Activated naive CD4-positive, alpha-beta T cell treated with anti-CD3 and anti-CD28 coated beads for 36 hours (primary cell): ENCODE measurements at places on chromosomes 16 and 17. TPM values are rescaled to one million over a fixed set of nuclear protein-coding genes. Genes with fewer than 3 reads are reported as not detected.

DNA sequence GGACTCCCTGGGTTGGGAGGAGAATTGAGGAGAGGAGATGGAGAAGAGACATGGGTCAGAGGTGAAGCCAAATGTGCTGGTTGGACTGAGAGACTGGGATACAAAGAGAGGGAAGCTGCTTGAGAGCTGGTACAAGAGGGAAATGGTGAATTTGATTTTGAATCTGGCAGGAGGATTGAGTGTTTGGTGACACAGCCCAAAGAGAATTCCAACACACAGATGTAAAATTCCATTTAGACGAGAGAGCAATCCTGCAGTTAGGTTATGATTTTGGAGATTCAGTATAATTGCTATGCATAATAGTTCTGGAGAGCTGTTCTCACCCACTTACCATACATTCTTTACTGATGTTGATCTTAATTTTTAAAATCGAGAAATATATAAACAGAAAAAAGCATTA lies 57.7 kb downstream of the HSD17B2 start:
- no peak overlapping the region for H3K4me3 ChIP-seq
- peaks cover 4% of the 10 kb centered on the region for H3K27me3 ChIP-seq
- H3K27ac ChIP-seq = no peak overlapping the region
- DNase-seq = no peak
- H3K4me1 ChIP-seq = peaks cover 3% of the 10 kb centered on the region
- H3K36me3 ChIP-seq = no peaks in the 10 kb centered on the region

GRCh38 chr17:59530531-59530930 lies 34.9 kb upstream of the DHX40 start:
- peaks cover 3% of the 10 kb centered on the region for H3K27me3 ChIP-seq
- no peak overlapping the region for H3K27ac ChIP-seq
- no peak overlapping the region for H3K4me3 ChIP-seq

- peaks cover 5% of the 10 kb centered on the region for H3K36me3 ChIP-seq
- H3K27me3 ChIP-seq = no peaks in the 10 kb centered on the region
- H3K27ac ChIP-seq = peak overlapping the region; percentile 68
- peaks cover 18% of the 10 kb centered on the region for H3K4me1 ChIP-seq
- H3K4me3 ChIP-seq = peak overlapping the region; percentile 76
Measured at GRCh38 chr16:30561089-30561816, 3.1 kb upstream of the ZNF764 start.

GRCh38 chr17:74779948-74780400 lies 3.8 kb upstream of the NAT9 start:
- H3K4me1 ChIP-seq = peaks cover 68% of the 10 kb centered on the region
- peak; percentile 84 for DNase-seq
- no peaks in the 10 kb centered on the region for H3K27me3 ChIP-seq
- peaks cover 9% of the 10 kb centered on the region for H3K36me3 ChIP-seq

- H3K4me3 ChIP-seq = no peak overlapping the region
- no peak overlapping the region for H3K27ac ChIP-seq
- H3K27me3 ChIP-seq = no peaks in the 10 kb centered on the region
- H3K4me1 ChIP-seq = no peaks in the 10 kb centered on the region
- no peaks in the 10 kb centered on the region for H3K36me3 ChIP-seq
Measured at GRCh38 chr17:18119166-18119745, 10.7 kb downstream of the MYO15A start.

DNA sequence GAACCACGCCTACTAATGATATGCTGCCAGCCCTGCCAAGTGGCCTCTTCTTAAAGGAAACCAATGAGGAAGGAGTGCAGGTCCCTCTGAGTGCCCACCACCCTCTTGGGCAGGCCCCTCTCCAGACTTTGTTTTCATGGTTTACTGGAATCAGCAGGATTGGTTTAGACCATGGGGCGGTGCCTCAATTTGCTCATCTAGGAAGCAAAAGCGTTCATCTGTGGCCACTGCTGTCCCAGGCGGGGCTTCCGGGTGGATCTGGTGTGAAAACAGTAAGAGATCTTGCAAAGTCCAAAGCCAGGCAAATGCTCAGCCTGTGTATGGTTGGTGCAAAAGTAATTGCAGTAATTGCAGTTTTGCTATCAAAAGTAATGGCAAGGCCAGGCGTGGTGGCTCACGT lies 71.3 kb downstream of the AMFR start:
- no peaks in the 10 kb centered on the region for H3K36me3 ChIP-seq
- H3K27ac ChIP-seq = no peak overlapping the region
- H3K4me3 ChIP-seq = no peak overlapping the region
- H3K27me3 ChIP-seq = no peaks in the 10 kb centered on the region
- H3K4me1 ChIP-seq = peaks cover 21% of the 10 kb centered on the region
- peak; percentile 1 for DNase-seq

The KCTD19 gene
- total RNA-seq = 1.0 TPM

- H3K27ac ChIP-seq = no peak overlapping the region
- DNase-seq = no peak
- H3K27me3 ChIP-seq = no peaks in the 10 kb centered on the region
- H3K4me3 ChIP-seq = no peak overlapping the region
- no peaks in the 10 kb centered on the region for H3K4me1 ChIP-seq
Measured at GRCh38 chr17:81840826-81841778, 6.3 kb upstream of the PPP1R27 start.

DNA sequence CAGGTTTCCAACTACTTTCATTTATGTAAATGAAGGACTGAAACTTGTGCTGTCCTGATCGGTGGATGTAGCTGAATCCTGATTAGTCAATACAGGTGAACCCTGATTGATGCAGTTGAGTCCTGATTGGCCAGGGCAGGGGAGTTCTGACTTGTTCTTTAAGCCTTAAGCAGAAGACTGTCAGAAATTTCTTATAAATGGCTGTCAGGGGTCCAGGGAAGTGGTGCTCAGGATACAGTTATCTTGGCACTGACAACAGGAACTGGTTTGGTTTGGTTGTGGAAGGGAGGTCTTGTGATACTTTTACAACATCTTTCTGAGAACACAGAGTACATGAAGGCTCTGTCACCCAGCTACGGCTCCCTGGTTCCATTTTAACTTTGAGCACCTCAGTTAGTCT lies 132.1 kb downstream of the KCNJ12 start:
- peaks cover 27% of the 10 kb centered on the region for H3K27me3 ChIP-seq
- DNase-seq = no peak
- no peaks in the 10 kb centered on the region for H3K36me3 ChIP-seq
- H3K27ac ChIP-seq = no peak overlapping the region
- H3K4me1 ChIP-seq = peaks cover 9% of the 10 kb centered on the region

DNA sequence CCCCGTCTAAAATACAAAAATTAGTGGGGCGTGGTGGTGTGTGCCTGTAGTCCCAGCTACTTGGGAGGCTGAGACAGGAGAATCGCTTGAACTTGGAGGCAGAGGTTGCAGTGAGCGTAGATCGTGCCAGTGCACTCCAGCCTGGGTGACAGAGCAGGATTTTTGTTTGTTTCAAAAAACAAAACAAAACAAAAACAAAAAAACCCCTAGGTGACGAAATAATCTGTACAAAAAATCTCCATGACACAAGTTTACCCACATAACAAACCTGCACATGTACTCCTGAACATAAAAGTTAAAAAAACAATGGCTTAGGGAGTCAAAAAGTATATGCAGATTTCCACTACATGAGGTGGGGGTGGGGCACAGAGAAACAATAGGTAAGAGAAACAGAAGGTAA lies 140.5 kb upstream of the ASIC2 start:
- H3K4me1 ChIP-seq = no peaks in the 10 kb centered on the region
- no peak overlapping the region for H3K27ac ChIP-seq
- H3K27me3 ChIP-seq = no peaks in the 10 kb centered on the region
- no peak overlapping the region for H3K4me3 ChIP-seq
- H3K36me3 ChIP-seq = no peaks in the 10 kb centered on the region

GRCh38 chr16:77336637-77337036 lies 98.2 kb downstream of the ADAMTS18 start:
- no peaks in the 10 kb centered on the region for H3K36me3 ChIP-seq
- H3K4me3 ChIP-seq = no peak overlapping the region
- DNase-seq = no peak
- no peaks in the 10 kb centered on the region for H3K4me1 ChIP-seq

GRCh38 chr17:48198950-48199541 lies 91.5 kb downstream of the SNX11 start:
- H3K4me3 ChIP-seq = no peak overlapping the region
- peaks cover 6% of the 10 kb centered on the region for H3K36me3 ChIP-seq
- H3K27me3 ChIP-seq = no peaks in the 10 kb centered on the region
- H3K27ac ChIP-seq = no peak overlapping the region

GRCh38 chr17:31841850-31842194 lies 17.2 kb downstream of the COPRS start:
- H3K36me3 ChIP-seq = no peaks in the 10 kb centered on the region
- no peaks in the 10 kb centered on the region for H3K4me1 ChIP-seq
- H3K27me3 ChIP-seq = no peaks in the 10 kb centered on the region
- no peak for DNase-seq

DNA sequence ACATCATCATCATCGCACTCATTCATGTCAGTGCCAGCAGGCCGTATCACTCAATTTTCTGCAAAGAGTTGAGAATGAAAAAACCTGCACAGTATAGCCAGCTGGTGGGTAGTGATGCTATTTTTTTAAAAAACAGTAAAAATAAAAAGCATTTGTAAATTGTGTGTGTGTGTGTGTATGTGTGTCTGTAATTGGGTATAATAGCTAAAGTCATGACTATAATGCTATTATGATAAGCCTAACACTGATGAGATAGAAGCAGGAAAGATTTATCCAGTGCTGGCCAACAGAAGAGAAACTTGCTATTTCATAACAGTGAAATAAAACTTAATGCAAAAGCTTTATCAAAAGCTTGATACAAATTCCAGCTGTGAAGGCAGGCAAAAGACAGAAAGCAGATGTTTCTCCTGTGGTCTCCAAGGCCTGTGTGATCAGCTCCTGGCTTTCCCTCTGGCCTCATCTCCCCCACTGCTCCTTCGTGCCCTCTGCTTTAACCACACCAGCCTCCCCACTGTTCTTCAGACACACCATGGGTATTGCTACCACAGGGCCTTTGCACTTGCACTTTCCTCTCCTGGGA lies 206.2 kb upstream of the IRX5 start:
- no peak overlapping the region for H3K4me3 ChIP-seq
- peaks cover 2% of the 10 kb centered on the region for H3K27me3 ChIP-seq
- DNase-seq = no peak
- H3K36me3 ChIP-seq = no peaks in the 10 kb centered on the region

GRCh38 chr17:78137392-78138203 lies 7.0 kb downstream of the TMC8 start:
- peaks cover 47% of the 10 kb centered on the region for H3K36me3 ChIP-seq
- H3K27ac ChIP-seq = no peak overlapping the region
- DNase-seq = peak; percentile 73
- H3K27me3 ChIP-seq = no peaks in the 10 kb centered on the region

The SLC6A2 gene
- total RNA-seq = not detected

DNA sequence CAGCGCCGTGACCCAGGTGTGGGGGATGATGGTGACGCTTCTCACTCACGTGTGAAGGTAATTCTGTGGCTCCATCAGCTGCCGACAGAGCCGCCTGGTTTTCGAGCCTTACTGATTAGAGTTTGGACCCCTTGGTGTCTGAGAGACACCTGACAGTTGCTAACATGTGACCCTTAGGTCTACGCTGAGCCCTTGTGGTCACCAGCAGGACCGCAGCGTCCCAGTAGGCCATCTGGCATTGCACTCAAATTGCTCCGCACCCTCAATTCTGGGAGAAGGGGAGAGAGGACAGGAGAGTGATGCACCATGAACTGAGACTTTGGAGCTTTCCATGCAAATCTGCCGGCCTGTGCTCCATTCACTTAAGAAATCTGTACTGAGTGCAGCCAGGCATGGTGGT lies 2.5 kb downstream of the FLYWCH1 start:
- peaks cover 25% of the 10 kb centered on the region for H3K4me1 ChIP-seq
- H3K27me3 ChIP-seq = no peaks in the 10 kb centered on the region
- H3K27ac ChIP-seq = peak overlapping the region; percentile 71
- H3K36me3 ChIP-seq = peaks cover 10% of the 10 kb centered on the region
- no peak overlapping the region for H3K4me3 ChIP-seq

The KRT33A gene
- total RNA-seq = not detected

DNA sequence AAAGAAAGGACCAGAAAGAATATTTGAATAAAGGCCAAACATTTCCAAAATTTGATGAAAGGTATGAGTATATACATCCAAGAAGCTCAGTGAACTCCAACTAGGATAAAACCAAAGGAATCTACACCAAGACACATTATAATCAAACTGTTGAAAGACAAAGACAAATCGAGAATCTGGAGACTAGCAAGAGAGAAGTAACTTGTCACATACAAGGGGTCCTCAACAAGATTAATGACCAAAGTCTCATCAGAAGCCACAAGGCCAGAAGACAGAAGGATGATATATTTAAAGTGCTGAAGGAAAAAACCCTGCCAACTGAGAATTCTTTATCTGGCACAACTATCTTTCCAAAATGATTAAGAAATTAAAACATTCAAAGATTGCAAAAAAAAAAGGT lies 9.3 kb upstream of the IL21R start:
- peaks cover 21% of the 10 kb centered on the region for H3K4me1 ChIP-seq
- H3K27me3 ChIP-seq = no peaks in the 10 kb centered on the region
- H3K36me3 ChIP-seq = peaks cover 9% of the 10 kb centered on the region

DNA sequence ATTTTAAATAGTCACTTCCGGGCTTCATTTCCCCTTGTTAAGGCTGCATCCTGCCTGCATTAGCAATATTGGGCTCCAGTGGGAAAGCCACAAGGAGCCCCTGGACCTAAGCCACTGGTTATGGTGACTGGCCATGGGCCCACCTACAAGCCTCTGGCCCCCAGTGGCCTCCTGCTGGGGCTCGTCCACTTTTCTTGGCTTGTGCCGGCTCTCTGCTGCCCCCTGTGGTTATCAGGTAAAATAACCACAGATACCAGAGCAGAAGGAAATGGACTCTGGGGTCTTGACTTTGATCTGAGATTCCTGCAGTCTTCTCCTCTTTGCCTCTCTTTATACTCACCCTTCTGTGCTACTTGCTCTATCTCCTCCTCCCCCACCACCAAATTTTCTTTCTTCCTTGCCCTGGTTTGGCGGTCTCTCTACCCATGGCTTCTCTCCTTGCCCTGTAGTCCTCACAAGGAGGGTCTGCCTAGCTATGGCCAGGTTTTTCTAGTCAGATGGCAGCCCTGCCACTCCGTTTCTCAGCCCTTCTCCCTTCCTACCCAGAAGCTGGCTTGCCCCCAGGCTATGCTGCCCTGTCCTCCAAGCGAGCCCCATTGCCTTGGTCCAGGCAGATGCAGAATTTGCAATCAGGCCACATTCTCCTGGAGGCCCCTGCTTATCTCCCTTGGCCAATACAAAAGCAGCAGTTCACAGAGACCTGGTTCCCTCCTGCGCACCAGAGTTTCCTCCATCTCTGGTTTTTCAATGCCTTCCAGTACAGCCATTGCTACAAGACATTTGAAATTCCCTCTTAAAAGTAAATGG lies 82.9 kb upstream of the RCVRN start:
- no peaks in the 10 kb centered on the region for H3K36me3 ChIP-seq
- H3K27ac ChIP-seq = no peak overlapping the region
- H3K4me3 ChIP-seq = no peak overlapping the region
- no peaks in the 10 kb centered on the region for H3K27me3 ChIP-seq
- no peaks in the 10 kb centered on the region for H3K4me1 ChIP-seq

The C17orf113 gene
- total RNA-seq = 0.20 TPM

DNA sequence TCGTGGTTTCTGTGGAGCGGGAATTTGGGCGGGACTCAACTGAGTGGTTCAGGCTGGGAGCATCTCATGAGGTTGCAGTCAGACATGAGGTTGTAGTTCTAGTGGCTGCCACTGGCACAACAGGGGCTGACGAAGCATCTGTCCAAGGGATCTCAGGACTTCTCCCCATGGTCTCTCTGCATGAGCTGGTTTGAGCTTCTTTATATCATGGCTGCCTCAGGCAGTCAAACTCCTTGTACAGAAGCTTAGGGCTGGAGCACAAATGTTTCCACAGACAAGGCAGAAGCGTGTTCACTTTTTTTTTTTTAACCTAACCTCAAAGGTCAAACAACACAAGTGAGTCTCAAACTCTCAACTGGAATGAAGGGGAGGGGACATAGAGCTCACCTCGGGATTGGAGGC lies 243.3 kb downstream of the MSI2 start:
- H3K36me3 ChIP-seq = no peaks in the 10 kb centered on the region
- H3K4me3 ChIP-seq = no peak overlapping the region
- H3K27me3 ChIP-seq = no peaks in the 10 kb centered on the region
- DNase-seq = no peak
